ENCODE measurements at places on chromosomes 2 and 18. TPM values are rescaled to one million over a fixed set of nuclear protein-coding genes. Genes with fewer than 3 reads are reported as not detected.

DNA sequence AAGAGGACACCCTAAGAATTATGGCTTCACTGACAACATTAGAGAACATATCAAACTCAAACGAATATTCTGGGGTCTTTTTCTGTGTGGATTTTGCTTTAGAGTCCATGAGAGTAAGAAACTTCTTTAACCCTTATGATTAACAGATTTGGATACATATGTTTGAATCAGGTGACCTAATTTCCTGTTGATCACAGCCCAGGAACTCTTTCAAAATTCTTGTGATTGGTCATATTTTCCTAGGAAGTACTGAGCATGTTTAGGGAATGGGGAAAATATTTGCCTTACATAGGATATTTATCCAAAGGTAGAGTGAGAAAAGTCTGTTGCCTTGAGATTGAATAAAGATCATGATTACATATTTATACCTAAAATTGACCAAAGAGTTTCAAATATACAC lies 160.0 kb downstream of the KCNH7 start:
- no peaks in the 10 kb centered on the region for H3K27me3 ChIP-seq
- H3K27ac ChIP-seq: no peak overlapping the region
- H3K4me3 ChIP-seq: no peak overlapping the region
- H3K36me3 ChIP-seq: no peaks in the 10 kb centered on the region

GRCh38 chr18:12059334-12060181 lies 34.1 kb upstream of the ANKRD62 start:
- H3K36me3 ChIP-seq: no peaks in the 10 kb centered on the region
- H3K4me1 ChIP-seq: no peaks in the 10 kb centered on the region
- H3K27ac ChIP-seq: no peak overlapping the region
- DNase-seq: no peak
- no peak overlapping the region for H3K4me3 ChIP-seq

DNA sequence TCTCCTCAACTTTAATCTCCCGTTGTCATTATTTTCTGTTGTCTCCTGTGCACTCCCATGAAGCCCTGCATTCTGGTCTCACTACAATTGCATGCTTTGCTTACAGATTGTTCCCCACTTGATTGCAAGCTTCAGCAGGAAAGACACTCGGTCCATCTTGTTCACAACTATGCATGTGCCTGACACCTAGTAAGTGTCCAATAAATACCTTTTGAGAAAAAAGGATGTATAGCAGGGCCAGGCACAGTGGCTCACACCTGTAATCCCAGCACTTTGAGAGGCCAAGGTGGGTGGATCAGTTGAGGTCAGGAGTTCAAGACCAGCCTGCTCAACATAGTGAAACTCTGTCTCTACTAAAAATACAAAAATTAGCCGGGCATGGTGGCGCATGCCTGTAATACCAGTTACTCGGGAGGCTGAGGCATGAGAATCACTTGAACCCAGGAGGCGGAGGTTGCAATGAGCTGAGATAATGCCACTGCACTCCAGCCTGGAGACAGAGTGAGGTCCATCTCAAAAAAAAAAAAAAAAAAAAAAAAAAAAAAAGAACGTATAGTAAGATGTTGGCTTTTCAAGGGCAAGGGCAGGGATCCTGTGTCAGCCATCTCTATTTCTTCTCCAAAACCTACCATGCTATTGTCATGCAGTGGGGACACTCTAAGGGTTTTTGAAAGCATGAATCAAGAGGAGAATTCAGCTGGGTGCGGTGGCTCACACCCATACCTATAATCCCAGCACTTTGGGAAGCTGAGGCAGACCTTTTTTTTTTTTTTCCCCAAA lies 338.3 kb downstream of the MYCN start:
- H3K27ac ChIP-seq: no peak overlapping the region
- H3K4me3 ChIP-seq: no peak overlapping the region
- H3K36me3 ChIP-seq: no peaks in the 10 kb centered on the region

DNA sequence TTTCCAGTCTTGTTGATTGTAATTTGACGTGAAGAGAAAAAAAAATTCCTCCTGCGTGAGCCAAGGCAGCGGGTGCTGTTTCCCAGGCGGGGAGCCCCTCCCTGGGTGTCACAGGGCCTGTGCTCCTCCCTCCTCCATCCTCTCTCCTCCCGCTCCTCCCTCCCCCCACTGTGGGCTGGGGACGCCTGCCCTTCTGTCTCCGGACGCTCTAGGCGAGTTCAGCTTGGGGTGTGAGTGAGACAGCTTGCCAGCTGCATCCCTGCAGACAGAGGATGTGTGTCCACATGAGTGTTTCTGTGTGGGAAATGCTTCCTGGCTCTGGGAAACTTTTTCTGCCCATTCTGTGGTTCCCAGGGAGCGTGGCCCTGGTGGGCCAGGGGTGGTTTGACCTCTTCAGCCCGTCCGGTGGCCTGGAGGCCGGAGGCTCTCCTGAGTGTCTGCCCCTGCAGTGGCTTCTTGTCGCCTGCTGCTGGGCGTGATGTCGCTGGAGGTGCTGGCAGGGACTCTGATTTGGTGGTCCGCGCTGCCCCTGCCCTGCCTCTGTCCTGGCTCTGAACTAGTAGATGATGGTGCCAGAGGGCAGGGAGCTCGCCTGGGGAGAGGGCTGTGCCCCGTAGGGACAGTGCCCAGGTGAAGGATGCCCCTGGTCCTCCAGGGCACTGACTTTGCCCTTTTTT lies 96.4 kb downstream of the USP40 start:
- H3K27me3 ChIP-seq: no peaks in the 10 kb centered on the region
- H3K36me3 ChIP-seq: peaks cover 34% of the 10 kb centered on the region
- no peak for DNase-seq
- no peak overlapping the region for H3K27ac ChIP-seq

DNA sequence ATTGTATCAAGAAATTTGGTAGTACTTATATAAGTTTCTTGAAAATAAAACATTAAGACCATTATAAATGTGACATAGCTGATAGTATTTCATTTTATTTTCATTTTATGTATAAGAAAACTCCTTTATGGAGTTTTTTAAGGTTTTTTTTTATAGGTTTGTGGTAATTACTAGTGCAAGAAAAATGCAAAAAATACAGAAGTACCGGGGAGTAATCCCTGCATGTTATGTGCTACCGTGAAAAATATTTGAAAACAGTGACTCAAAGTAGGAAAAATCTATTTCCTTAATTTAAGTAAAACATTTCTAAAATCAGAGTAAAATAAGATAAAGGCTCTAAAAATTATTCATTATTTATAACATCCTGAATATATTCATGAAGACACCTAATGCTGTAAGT lies 21.6 kb downstream of the ZSWIM2 start:
- no peaks in the 10 kb centered on the region for H3K27me3 ChIP-seq
- H3K27ac ChIP-seq: no peak overlapping the region
- H3K4me3 ChIP-seq: no peak overlapping the region
- DNase-seq: no peak
- no peaks in the 10 kb centered on the region for H3K4me1 ChIP-seq

DNA sequence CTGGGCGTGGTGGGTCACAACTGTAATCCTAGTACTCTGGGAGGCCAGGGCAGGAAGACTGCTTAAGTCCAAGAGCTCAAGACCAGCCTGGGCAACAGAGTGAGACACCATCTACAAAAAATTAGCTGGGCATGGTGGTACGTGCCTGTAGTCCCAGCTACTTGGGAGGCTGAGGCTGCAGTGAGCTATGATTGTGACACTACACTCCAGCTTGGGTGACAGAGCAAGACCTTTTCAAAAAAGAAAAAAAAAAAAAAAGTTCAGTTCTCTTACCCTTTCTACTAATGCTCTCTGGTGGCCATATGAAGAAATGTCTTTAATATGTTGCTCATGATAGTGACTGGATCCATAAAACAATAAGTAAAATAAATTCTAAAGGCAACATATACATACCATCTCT lies 14.9 kb downstream of the TYW5 start:
- no peak overlapping the region for H3K27ac ChIP-seq
- H3K36me3 ChIP-seq: peaks cover 14% of the 10 kb centered on the region
- DNase-seq: no peak
- peaks cover 7% of the 10 kb centered on the region for H3K4me1 ChIP-seq
- H3K4me3 ChIP-seq: no peak overlapping the region

GRCh38 chr2:207840101-207840500 lies 70.4 kb upstream of the FZD5 start:
- H3K36me3 ChIP-seq: no peaks in the 10 kb centered on the region
- no peaks in the 10 kb centered on the region for H3K4me1 ChIP-seq
- H3K27me3 ChIP-seq: no peaks in the 10 kb centered on the region
- DNase-seq: no peak
- no peak overlapping the region for H3K27ac ChIP-seq
- H3K4me3 ChIP-seq: no peak overlapping the region

DNA sequence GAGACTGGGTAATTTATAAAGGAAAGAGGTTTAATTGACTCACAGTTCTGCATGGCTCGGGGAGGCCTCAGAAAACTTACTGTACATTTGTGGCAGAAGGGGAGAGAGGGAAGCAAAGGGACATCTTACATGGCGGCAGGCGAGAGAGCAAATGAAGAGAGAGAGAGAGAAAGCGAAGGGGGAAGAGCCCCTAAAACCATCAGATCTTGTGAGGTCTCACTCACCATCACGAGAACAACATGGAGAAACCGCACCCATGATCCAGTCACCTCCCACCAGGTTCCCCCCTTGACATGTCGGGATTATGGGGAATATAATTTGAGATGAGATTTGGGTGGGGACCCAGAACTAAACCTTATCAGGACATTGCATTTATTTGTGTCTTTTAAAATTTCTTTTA lies 75.9 kb downstream of the ACSL3 start:
- H3K27me3 ChIP-seq: no peaks in the 10 kb centered on the region
- DNase-seq: no peak
- H3K27ac ChIP-seq: no peak overlapping the region
- no peak overlapping the region for H3K4me3 ChIP-seq
- no peaks in the 10 kb centered on the region for H3K4me1 ChIP-seq
- H3K36me3 ChIP-seq: peaks cover 65% of the 10 kb centered on the region

- H3K27ac ChIP-seq: no peak overlapping the region
- DNase-seq: no peak
- peaks cover 3% of the 10 kb centered on the region for H3K27me3 ChIP-seq
- H3K4me1 ChIP-seq: no peaks in the 10 kb centered on the region
These were observed 68.4 kb downstream of the KIAA2012 start for GRCh38 chr2:202141329-202141947.

DNA sequence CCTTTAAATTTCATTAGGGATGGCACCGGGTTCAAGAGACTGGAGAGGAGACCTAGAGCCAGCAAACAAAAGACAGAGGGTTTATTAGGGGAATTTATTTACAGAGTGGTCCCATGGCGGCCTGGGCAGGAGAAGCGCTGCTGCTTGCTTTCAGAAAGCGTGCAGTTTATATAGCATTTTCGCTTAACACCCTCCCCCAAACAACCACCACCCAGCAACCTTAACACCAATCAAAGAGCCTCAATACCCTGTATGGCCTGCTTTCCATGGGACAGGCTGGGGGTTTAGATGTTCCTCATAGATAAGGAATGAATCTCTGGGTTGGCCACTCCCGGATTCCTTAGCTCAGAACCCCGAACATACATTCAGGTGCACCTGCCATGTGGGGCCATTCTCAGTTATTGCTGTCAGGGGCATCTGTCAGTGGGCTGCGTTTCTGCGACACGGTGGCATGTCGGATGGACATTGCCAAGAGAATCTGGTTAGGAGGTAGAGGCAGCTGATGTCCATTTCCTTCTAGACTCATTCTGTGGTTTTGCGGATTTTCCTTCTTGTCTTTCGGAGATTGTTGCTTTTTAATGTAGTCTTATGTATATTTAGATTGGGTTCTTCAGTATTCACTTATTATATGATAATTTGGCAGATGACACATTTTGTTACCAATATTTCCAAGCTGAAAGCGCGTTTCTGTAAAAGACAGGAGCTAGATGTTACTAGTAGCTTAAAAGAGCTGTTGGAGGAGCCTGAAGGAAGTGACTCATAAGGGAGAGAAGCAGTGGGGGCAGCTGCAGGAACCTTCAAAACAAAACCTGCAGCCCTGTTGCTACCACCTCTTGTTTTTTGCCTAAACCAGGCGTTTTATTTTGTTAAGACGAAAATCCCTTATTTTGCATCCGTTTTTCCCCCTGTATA lies 7.2 kb downstream of the AGAP1 start:
- H3K4me1 ChIP-seq: peaks cover 12% of the 10 kb centered on the region
- H3K36me3 ChIP-seq: no peaks in the 10 kb centered on the region
- H3K27ac ChIP-seq: no peak overlapping the region
- H3K4me3 ChIP-seq: no peak overlapping the region

DNA sequence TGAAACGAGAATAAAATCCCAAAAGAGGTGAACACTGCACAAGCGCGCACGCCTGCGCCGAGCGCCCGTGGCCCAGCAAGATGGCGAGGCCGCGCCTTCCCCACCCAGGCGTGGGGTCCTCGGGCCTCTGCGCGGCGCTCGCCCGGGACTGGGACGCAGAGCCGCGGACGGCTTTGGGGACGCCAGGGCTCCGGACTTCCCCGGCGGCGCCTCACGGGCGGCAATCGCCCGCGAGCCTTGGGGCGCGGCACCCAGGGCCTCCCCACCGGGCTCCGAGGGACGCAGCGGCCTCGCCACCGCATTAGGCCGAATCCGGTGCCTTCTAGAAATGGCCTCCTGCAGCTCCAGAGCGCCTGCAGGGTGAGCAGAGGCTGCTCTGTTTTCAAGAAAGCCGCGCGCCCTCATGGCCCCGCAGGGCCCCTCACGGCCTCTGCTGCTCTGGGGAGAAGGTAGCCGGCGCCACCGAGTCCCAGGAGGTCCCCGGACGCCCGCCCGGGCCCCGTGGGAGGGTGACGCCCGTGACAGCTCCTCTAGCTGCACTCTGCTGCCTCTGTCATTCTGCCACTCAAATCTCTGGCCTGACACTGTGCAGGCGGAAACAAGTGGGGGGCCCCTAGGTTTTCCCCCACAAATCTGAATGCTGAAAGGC lies 35.9 kb upstream of the POMC start:
- no peaks in the 10 kb centered on the region for H3K36me3 ChIP-seq
- DNase-seq: no peak
- no peak overlapping the region for H3K27ac ChIP-seq
- H3K4me1 ChIP-seq: peaks cover 6% of the 10 kb centered on the region
- H3K4me3 ChIP-seq: no peak overlapping the region

- H3K27me3 ChIP-seq: peaks cover 14% of the 10 kb centered on the region
- no peaks in the 10 kb centered on the region for H3K36me3 ChIP-seq
- no peak overlapping the region for H3K4me3 ChIP-seq
- no peaks in the 10 kb centered on the region for H3K4me1 ChIP-seq
- DNase-seq: no peak
These were observed 132.2 kb downstream of the ANTXR1 start for GRCh38 chr2:69145204-69145603.

- no peaks in the 10 kb centered on the region for H3K36me3 ChIP-seq
- no peak for DNase-seq
- H3K4me1 ChIP-seq: no peaks in the 10 kb centered on the region
- H3K4me3 ChIP-seq: no peak overlapping the region
- H3K27ac ChIP-seq: no peak overlapping the region
- peaks cover 9% of the 10 kb centered on the region for H3K27me3 ChIP-seq
These were observed 23.9 kb downstream of the SP5 start for GRCh38 chr2:170739048-170739447.

- no peak overlapping the region for H3K27ac ChIP-seq
- H3K4me3 ChIP-seq: no peak overlapping the region
- DNase-seq: no peak
- no peaks in the 10 kb centered on the region for H3K4me1 ChIP-seq
These were observed 67.3 kb downstream of the NCKAP5 start for GRCh38 chr2:133500917-133501316.

The GALNT3 gene
- 4.1 TPM for total RNA-seq

The CYP27C1 gene
- not detected for total RNA-seq

The FIGN gene
- total RNA-seq: not detected

The KCNS3 gene
- total RNA-seq: 0.17 TPM

The CNRIP1 gene
- not detected for total RNA-seq

The LTBP1 gene
- 0.10 TPM for total RNA-seq

The SERPINB13 gene
- not detected for total RNA-seq

The APOB gene
- total RNA-seq: not detected

The MALL gene
- 0.17 TPM for total RNA-seq

All from activated CD4-positive, alpha-beta memory T cell treated with anti-CD3 and anti-CD28 coated beads for 36 hours (primary cell).